ENCODE measurements at places on chromosomes 6 and 20.
A peak's percentile ranks its signal among the peaks of the same experiment; 100 is the strongest.

- DNase-seq: no peak
Measured at GRCh38 chr6:35084511-35085203, 56.5 kb downstream of the TCP11 start.

- no peak for DNase-seq
Measured at GRCh38 chr6:108866798-108867197, 18.6 kb downstream of the ARMC2 start.

DNA sequence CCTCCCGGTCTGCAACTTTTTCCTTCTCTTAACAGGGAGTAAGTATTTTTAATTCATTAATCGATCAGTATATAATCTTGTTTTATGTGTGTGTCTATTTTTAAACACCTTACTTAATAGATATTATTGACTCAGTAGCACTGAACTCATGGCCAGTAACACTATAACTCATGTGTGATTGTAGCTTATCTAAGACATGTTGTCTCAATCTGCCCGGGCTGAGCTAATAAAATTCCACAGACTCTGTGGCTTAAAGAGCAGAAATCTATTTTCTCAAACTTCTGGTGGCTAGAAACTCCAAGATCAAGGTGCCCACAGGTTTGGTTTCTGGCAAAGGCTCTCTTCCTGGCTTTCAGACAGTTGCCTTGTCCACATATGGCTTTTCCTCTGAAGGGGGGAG is 68.8 kb upstream of the TNFAIP3 start:
- no peak for DNase-seq

DNA sequence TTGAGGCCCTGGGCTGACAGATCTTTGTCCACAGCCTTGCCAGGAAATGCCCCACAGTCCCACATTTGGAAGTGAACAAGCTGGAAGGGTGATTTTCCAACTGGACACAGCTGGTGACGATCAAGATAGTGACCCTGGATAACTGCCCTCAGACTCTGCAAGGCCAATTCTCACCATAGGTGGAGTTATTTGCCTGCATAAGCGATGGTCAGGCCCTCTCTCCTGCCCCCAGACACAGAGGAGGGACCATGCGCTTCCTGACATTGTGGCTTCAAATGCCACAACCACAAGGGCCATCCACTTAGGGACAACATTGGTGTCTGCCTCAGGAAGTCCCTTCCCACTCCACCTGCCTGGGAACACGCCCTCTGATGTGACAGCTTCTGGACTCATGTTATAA is 96.0 kb downstream of the JPH2 start:
- DNase-seq: peak; percentile 12

- no peak for DNase-seq
Measured at GRCh38 chr20:45538209-45538799, 978 bp downstream of the WFDC6 start.

DNA sequence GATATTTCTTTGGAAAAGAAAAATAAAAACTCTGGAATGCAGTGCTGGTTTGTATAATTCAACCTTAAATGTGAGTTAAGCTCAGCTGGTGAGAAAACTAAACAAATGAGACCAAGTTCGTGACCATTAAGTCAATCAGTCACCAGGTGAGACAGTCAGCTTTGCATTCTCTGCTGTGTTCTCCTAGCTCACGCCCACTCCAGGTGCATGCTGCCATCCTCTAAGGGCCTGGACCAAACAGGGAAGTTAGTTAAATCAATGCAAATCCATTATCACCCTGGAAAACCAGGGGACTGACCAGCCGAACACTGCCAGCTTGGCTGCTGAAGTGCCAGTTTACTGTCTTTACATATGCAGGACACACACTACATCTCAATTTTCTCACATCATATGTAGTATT is 7.2 kb downstream of the TPBG start:
- no peak for DNase-seq

DNA sequence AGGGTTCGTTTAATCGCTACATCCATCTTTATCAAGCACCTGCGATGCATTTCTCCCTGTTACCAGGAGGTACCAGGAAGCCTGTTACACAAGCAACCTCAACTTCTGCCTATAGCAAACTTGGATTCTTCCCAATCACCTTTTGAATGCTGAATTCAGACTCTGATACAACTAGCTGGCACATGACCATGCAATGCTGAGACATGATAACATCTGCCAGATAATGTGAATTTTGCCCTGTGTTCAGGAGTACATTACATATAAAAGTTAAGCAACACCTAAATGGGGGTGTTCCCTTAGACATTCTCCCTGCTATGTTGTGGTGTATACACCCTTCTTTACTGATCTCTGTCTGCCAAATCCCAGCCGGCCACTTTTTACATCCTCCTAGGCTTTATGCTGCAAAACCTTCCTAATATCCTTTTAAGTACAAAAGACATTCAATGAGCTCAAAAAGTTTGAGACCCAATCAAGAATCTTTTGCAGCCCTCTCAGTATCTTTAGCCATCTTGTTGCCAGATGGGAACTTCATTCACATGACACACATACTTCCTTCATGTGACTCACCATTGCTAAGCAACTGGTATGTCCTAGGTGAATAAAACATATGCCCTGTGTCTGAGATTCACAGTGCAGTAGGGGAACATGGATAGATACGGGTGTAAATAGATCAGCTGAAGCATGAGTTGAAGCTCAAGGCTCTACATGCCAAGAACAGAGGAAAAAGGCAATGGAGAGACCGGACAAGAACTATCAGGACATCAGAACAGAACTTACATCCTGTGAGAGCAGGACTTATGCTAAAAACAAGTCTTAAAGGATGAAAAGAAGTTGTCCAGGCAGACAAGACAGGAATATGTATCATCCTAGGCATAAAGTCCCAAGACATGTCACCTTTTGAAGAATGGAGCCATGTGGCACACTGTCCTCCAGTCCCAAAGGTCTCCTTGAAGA is 84.3 kb downstream of the ZHX3 start:
- no peak for DNase-seq

GRCh38 chr20:49272654-49273053 is 5.2 kb downstream of the ZNFX1 start:
- DNase-seq: no peak

DNA sequence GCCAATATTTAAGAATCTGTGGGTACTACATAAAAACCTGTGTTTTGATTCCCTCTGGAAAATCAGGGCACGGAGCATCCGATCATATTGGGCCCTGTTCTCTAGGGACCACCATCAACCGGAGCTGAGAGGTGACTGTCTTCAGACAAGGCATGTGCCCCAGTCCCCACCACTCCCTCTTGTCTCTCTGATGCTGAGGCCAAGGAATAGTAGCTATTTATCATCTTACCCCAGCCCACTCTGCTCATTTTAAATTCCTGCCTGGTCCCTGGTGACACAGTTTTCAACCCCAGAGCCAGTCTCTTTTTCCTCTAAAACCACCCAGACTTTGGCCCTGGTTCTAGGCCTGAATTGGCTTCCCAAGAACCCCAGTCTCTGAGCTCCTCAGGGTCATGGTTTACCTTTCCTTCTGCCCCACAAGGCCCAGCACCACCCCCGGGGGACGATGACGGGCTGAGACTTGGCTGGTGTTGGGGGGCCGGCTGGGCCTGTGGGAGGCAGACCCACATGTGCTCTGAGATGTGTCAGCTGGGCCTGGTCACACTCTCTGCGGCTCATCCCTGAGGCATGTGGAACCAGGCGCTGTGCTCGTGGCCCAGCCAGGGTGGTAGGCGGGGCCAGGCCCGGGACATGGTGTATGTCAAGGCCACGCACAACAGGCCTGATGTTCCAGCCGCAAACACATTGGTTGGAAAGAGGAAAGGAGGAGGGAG is 114.4 kb downstream of the CEBPB start:
- no peak for DNase-seq

DNA sequence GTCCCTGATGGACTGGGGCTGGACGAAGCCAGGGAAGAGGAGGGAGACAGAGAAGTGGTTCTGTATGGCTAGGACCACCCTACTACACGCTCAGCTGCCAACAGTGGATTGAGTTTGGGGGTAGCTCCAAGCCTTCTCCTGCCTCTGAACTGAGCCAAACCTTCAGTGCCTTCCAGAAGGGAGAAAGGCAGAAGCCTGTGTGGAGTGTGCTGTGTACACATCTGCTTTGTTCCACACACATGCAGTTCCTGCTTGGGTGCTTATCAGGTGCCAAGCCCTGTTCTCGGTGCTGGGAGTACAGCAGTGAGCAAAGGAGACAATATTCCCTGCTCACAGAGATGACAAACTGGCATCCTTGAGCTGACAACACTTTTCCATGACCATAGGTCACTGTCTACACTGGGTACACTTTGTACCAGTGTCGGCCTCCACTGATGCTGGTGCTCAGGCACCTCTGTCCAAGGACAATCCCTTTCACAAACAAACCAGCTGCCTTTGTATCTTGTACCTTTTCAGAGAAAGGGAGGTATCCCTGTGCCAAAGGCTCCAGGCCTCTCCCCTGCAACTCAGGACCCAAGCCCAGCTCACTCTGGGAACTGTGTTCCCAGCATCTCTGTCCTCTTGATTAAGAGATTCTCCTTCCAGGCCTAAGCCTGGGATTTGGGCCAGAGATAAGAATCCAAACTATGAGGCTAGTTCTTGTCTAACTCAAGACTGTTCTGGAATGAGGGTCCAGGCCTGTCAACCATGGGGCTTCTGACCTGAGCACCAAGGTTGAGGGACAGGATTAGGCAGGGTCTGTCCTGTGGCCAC is 11.3 kb upstream of the RBCK1 start:
- DNase-seq: no peak

DNA sequence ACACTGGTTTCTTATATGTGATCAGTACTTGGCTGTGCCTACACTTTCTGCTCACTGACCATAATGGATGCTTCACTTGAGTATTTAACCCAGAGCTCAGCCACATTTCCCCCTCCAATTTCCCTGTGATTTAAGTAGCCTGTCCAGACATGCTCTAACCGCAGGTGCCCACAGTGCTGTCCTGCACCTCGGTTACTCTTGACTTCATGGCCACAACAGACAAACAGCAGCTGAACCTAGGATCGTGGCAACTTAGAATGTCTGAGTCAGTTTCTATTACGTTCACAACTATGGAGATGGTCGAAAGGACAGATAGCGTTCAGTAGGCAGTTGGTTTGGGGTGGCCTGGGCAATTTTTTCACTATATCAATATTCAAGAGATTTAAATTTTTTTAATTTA is 306.9 kb upstream of the SGK1 start:
- no peak for DNase-seq

DNA sequence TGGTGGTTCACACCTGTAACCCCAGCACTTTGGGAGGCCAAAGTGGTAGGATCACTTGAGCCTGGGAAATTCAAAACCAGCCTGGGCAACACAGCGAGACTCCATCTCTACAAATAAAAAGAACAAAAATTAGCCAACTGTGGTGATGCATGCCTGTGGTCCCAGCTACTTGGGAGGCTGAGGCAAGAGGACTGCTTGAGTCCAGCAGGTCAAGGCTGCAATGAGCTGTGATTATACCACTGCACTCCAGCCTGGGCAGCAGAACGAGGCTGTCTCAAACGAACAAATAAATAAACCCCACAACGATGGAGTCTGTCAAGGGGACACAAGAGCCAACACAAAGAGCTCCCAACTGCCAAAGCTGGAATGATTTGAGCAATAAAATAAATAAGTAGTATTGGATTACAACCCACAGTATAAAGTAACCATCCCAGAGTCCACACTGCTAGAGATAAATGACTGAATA is 13.5 kb downstream of the ZMYND8 start:
- no peak for DNase-seq

DNA sequence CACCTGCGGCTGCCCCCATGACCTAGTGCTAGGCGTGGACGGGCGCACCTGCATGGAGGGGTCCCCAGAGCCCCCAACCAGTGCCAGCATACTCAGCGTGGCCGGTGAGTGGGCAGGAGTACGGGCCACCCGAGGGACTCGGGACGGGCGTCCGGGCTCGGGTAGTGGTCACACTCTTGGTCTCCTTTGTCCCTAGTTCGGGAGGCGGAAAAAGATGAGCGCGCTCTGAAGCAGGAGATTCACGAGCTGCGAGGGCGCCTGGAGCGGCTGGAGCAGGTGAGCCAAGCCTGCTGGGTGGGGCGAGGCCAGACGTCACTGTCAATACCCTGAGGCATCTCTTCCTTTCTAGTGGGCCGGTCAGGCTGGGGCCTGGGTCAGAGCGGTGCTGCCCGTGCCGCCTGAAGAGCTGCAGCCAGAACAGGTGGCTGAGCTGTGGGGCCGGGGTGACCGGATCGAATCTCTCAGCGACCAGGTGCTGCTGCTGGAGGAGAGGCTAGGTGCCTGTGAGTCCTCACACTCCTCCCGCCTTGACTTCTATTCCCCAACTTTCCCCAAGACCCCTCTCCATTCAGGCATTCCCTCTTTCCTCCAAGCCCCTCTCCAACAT is 2.9 kb downstream of the EGFL8 start:
- DNase-seq: no peak

GRCh38 chr6:150129616-150130505 is 13.0 kb upstream of the PPP1R14C start:
- DNase-seq: no peak

- no peak for DNase-seq
Measured at GRCh38 chr6:126914801-126915200, 203.7 kb upstream of the RSPO3 start.

All from SHP77 treated with DMSO at 0.1 percent for 48 hours (cell line).